ENCODE measurements at places on chromosomes 2 and 18.
A peak's percentile ranks its signal among the peaks of the same experiment; 100 is the strongest.

- DNase-seq, result no peak
Measured at GRCh38 chr2:9260464-9260918, 53.9 kb downstream of the ASAP2 start.

DNA sequence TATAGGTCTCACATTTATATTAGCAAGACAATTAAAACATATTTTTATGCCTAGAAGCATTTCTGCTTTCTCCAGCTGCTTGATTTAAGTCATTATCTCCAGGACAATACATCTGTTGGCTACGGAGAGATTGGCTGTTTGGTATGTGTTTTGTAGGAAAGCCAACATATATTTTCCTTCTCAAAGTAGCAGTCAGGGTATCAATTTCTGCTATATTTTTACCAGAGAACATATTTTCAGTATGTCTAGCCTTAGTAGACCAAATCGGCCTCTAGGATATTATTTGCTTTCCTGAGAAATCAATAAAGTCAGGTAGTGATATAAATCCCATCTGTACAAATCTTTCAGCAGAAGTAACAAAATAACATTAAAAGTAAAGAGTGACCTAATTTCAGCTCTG lies 150.0 kb upstream of the COL3A1 start:
- no peak for DNase-seq

DNA sequence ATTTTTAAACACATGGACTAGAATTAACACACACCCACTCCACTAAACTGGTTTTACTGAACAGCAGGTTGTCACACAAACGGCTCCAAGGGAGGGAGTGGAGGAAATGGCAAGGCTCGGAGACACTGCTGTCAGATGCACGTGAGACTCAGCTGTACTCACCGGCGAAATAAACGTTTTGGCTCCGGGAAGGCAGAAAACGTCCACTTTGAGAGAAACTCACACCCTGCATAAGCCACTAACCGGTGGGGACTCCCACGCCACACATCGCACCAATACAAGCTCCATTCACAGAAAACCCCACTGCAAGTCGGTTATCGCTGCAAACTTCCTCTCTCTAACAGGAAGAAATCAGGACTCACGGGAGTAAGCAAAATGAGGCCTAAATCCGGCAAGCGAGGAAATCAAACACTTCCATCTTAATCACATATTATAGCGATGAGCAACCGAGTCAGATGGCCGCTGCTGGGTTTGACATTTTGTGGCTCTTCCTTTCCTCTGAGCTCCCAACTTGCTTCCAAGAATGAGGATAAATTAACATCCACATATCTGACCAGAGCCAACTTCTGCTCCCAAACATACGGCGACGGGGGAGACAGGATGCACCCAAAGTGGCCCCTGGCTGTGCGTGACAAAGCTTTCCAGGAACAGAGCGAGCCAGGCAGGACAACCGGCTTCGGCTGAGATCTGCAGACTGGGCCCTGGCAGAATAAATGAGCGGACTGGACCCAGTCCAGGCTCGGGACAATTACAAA lies 63.5 kb downstream of the HDAC4 start:
- DNase-seq, result no peak

- DNase-seq, result no peak
Measured at GRCh38 chr2:77807531-77808215, 285.5 kb upstream of the LRRTM4 start.

GRCh38 chr18:27762054-27762453 lies 414.9 kb downstream of the CDH2 start:
- DNase-seq, result no peak

- DNase-seq, result no peak
Measured at GRCh38 chr2:150644298-150645067, 157.0 kb upstream of the RND3 start.

DNA sequence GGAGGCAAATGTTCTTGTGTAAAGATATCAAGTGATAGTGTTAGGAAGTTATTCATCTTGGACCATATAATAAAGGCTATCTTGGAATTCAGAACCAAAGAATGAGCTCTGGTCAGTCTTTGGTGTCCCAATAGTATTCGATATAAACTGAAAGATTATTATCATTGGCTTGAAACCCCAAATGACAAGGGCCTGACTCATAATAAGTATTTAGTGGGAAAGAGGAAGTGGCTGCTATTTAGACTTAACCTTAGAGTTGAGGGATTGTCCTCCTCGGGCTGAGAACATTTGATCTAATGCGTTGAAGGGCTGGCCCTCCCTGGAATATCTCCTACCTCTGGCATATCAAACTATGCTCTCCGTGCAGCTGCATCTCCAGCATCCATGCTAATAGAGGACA lies 67.5 kb downstream of the CDH20 start:
- no peak for DNase-seq

GRCh38 chr2:174122185-174122584 lies 126.1 kb downstream of the OLA1 start:
- DNase-seq, result no peak

- DNase-seq, result no peak
Measured at GRCh38 chr2:147033044-147033443, 811.8 kb upstream of the ACVR2A start.

DNA sequence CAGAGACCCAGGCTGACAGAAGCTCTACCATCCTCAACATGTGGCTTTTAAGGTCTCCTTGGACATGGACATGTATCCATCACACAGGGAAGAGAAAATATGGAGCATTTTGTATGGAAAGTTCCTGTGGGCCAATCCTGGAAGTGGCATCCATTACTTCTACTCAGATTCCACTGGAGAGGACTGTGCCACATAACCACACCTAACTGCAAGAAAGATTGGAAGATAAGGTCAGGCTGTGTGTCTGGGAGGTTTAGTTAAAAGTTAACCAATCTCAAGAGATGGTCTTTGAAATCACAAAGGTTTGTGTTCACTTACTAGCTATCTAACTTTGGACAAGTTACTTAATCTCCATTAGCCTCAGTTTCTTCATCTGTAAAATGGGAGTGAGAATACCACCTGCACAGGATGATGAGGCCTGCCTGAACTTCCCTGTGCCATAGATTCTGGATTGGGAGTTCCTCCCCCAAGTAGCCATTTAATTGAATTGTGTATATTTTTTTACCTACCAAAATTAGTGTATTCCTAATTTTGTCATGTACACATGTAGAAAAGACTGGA lies 3.9 kb upstream of the ABCB11 start:
- DNase-seq, result no peak

DNA sequence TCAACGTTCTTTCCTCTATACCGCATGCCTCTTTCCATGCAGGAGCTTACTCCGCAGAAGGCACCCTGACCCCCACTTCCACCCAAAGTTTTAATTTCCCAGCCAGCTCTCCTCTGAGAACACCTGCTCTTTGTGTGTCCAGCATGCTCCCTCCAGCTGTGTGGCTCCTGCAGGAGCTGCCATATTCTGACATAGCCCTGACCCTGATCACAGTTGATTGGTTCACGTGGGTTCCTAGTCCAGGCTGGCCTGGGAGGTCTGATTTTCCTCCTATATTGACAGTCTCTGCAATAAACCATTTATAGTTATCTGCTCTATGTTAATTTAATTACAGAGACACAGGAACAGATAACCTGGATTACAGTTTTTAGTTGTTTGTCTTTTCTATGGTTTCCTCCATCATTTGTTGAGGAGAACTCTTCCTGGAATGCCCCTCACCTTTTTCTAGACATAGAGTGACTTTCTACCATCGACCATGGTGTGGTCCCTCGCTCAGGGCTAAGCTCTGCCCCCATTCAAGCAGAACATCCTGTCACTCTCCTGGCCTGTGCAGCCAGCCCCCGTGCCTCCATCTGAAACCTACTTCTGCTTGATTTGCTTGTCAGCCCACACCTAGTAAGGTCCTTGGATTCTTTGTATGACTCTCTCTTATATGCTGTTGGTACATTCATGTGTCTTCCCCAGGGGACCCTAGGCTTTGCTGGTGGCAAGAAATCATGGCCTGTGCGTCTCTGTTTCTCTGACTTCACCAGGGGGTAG lies 231.5 kb downstream of the LPIN1 start:
- DNase-seq, result no peak

- DNase-seq, result no peak
Measured at GRCh38 chr2:145861940-145862339, 1342.0 kb upstream of the ZEB2 start.

GRCh38 chr2:129708221-129708967 lies 271.1 kb upstream of the RAB6C start:
- DNase-seq, result no peak

DNA sequence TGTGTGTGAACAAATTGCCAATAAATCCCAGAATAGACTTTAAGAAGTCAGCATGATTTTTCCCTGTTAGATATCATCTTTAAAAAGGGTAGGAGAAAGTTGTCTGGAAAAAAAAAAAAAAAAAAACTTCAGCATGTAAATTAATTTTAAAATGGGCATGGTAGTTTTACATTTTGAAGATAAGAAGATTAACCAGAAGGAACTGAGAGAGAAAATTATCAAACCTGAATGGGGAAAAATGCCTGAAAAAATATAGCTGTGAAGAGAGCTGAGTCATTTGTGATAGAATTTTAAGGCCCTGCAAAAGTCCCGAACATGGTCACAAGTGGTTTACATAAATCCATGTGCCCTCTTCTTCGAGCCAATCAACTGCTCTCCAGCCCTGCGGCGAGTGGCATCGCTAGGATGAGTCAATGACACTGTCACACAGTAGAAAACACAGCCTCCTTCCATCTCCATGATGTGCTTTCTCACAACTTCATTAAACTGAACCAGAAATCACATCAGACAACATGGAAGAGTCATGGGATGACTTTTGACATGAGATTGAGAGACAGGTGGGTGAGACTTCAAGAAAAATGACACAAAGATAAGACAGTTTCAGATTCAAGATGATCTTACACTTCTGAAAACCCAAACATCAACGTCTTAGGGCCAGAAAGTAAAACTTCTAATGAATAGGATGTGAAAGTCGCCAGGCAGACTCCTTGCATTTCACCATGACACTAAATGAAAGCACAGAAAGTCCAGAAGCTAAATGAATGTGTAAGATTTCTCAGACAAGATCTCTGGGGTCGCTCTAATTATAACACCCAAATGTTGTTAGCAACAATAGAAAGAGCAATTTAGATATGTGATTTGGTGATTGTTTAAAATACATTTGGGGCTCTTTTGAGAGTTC lies 273.0 kb upstream of the ID2 start:
- DNase-seq, result no peak

- no peak for DNase-seq
Measured at GRCh38 chr18:68456985-68457384, 257.9 kb downstream of the TMX3 start.

DNA sequence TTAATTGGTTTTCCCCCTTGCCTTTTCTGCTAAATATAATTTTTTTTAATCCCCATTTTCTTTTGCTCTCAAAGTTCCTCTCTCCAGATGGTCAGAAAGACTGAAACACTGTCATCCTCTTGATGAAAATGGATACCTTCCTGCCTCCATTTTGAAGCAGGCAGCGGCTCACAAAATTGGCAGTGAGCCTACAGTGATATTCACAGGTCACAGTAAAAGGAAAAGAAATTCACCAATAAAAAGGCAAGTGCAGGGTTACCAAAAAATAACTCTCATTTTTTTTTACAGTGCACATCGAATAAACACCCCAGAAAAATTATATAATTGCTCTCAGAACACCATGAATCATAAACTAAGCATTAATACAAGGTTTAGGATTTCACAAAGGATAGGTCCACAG lies 307.5 kb downstream of the TCF4 start:
- DNase-seq, result no peak

- no peak for DNase-seq
Measured at GRCh38 chr18:27735117-27735516, 441.8 kb downstream of the CDH2 start.

DNA sequence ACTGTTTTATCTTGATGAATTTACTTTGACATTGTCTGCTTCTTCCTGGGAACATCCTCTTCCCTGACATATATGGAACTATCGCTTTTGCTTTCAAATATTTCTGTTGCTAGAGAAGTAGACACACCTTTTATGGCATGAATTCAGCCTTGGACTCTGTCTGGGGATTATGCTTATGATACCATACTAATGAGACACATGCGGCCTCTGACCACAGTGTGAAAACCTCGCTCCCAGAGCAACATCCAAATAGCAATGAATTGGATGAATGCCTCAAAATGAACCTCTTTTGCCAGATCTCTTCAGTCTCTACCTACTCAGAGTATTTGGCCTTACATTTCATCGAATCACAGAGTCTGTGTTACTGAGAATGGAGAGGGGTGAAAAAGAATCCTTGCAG lies 70.9 kb downstream of the PIEZO2 start:
- DNase-seq, result no peak

- DNase-seq, result no peak
Measured at GRCh38 chr2:30482011-30482410, 35.0 kb downstream of the LCLAT1 start.

- DNase-seq, result no peak
Measured at GRCh38 chr18:54206447-54206846, 18.0 kb downstream of the MBD2 start.

DNA sequence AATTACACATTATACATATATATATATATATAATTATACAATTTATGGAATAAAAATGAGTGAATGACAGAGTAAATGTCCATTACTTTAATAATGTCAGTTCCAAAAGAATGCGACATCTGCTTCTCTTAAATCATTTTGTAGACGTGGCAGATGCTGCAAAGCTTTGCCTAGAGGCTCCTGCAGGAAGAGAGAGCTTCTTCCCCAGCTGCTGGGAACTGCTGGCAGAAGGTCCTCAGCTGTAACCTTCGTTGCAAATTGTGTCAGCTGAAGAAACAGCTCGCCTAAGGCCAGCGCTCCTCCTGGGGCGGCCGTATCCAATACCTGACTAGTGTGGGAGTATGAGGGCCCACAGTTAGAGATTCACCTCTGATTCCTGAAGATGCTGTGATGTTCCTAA lies 9.6 kb upstream of the THNSL2 start:
- DNase-seq, result no peak

GRCh38 chr18:35982409-35983114 lies 10.1 kb downstream of the RMP24 start:
- DNase-seq, result peak; percentile 82

- no peak for DNase-seq
Measured at GRCh38 chr2:126893606-126894005, 5.1 kb upstream of the TEX51 start.

DNA sequence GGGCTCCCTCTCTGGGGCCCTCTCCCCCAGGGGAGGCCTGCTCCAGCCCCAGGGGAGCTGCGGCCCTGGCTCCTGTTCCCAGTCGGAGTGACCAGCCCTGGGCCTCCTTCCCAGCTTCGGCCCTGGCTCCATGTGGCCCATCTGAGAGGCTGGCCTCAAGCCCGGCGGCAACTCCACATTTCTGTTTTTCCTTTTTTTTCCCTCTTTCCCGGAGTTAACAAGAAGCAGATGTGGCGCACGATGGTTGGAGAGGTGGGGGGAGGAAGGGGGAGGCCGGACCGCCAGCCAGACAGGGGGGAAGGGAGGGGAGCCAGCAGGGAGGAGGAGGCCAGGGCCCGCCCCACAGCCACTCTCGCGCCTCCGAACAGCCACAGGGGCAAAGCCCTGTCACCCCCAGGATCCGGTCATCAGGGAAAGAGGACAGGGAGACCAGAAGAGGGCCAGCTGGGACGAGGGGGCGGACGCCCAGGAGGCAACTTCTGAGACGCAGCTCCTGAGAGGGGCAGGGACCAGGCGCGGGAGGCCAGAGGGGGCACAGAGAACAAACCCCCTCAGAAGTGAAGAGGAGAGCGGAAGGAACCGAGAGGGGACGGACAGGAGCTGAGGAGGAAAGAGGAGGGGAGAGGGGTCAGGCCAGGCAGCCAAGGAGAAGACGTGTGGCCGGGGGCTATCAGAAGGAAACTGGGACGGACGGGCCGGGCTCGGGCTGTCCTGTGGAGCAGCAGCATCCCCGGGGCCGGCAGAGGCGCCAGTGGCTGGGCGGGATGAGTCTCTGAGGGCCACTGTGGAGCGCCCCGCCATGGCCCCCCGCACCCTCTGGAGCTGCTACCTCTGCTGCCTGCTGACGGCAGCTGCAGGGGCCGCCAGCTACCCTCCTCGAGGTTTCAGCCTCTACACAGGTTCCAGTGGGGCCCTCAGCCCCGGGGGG lies at the start of gene EMILIN1:
Gene EMILIN1, plus strand, starts transcription at position 349 of the 928 bp plus-strand sequence. Its CDS starts 451 bp downstream, at position 800.
- peak; percentile 83 for DNase-seq
